COLO829 (cell line): ENCODE measurements at places on chromosomes 2 and 18.
A peak's percentile ranks its signal among the peaks of the same experiment; 100 is the strongest.

- DNase-seq = no peak
Observed at GRCh38 chr2:233844836-233845235, 9.5 kb downstream of the HJURP start.

GRCh38 chr18:9760641-9761040, 52.5 kb downstream of the RAB31 start:
- no peak for DNase-seq

DNA sequence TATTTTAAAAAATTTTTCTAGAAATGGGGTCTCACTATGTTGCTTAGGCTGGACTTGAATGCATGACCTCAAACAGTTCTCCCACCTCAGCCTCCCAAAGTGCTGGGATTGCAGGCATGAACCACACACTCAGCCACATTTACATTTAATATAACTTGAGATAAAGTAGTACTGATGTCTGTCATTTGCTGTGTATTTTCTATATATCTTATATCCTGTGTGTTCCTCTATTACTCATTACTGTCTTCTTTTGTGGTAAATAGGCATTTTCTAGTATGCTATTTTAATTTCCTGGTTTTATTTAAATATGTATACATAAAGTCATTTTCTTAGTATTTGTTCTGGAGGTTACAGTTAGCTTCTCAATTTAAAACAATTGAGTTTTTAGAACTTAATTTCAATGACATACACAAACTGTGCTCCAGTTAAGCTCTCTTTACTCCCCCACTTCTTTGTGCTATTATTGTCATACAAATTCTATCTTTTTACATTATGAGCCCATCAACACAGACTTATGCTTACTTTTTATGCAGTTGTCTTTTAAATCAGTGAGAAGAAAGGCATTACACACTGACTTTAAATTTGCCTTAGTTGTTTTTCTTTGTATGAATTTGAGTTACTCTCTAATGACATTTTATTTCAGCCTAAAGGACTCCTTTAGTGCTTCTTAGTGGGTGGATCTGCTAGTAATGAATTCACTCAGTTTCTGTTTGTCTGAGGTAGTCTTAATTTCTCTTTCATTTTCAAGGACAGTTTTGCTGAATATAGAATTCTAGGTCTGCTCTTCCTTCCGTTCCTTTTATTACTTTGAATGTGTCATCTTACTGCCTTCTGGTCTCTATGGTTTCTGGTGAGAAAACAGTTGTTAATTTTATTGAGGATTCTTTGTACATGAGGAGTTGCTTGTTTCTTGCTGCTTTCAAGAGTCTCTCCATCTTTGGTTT, 6.2 kb upstream of the INPP4A start:
- DNase-seq = no peak

GRCh38 chr18:9106800-9107584, 4.5 kb downstream of the NDUFV2 start:
- no peak for DNase-seq

DNA sequence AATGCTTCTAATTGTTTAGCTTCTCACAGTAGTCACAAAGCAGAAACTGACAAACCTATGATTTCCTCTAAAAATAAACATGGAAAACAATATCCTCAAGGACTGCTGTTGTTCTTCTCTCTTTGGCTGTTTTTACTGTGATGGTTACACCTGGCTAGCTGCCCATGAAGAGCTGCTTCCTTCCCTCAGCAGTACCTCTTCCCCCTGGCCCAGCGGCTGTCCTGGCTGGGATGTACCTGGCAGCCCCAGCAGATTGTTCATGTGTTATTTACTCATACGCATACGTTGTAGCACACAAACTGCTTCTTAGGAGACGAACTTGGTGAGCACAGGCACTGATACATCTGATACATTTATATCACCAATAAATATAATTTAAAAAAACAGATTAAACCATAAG, 27.4 kb downstream of the NEMP2 start:
- no peak for DNase-seq

- no peak for DNase-seq
Observed at GRCh38 chr2:31802711-31803110, 208.1 kb downstream of the MEMO1 start.

DNA sequence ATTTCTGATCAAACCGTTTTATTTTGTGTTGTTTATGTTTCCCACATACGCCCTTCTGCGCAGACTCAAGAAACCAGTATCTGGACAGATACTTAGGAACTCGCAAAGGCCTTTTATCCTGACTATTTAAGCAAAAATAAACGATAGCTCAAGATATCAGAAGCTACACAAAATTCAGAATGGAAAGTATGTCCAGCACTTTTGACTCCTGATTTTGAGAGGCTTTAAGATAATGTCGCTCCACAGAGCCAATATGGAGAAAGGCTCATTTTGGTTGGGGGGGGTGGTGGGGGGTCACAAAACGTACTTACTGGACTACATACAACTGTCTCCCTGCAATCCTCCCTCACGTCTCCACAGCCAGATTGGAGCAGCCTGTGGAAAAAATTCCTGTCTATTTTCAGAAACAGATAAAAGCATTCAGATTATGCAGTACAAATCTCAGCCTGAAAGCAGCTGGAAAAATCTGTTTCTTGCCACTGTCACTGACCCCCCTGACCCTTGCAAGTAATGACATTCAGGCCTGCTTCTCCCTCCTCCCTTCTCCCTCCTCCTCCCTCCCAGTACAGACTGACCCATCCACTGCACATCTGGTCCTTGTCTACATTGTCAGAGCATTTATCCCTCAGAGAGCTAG, 34.9 kb upstream of the LCLAT1 start:
- no peak for DNase-seq

GRCh38 chr2:217950401-217950871, 52.4 kb downstream of the TNS1 start:
- no peak for DNase-seq

DNA sequence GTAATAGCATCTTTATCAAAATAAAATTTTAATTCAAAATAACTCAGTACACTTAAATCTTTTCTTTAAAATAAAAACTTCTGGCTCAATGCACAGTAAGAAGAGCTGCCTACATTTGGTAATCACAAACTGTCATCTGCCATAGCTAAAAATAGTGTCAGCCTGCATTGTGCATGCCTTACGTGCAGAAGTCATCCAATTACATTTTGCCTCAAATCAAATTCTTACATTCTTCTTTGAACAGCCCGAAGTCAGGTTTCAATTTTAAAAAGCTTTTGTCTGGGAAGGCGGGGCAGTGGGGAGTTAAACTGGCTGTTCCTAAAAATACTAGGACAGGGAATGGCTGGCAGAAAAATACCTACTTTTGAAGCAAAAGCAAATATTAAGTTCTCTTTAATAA, 51.1 kb downstream of the RTN4 start:
- DNase-seq = no peak

DNA sequence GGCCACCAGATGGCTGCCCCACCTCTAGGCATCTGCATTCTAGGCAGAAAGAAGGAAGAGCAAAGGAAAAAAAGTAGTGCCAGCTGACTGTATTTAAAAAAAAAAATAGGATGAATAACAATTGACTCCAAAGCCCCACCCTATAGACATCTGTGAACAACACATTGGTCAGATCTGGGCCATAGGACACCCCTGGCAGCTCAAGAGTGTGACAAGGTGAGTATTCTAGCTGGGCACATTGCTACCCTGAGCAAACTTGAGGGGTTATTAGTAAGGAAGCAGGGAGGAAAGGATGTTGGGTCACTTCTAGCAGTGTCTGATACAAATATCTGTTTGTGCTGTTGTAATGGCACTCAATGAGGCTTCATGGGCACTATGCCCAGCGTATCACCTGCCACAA, 58.6 kb upstream of the NPAS2 start:
- no peak for DNase-seq

- no peak for DNase-seq
Observed at GRCh38 chr2:158128168-158128973, 26.7 kb downstream of the UPP2 start.

DNA sequence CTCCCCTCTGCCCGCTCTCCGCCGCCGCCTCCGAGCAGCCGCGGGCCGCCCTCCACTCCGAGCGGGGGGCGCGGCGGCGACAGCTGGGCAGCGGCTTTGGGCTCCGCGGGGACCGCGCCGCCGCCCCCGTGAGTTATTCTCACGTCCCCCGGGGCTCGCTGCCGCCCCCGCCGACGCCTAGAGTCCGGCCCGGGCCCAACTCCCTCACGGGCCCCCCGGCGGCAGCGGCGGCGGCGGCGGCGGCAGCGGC, 645 bp downstream of the MIB1 start:
- no peak for DNase-seq

GRCh38 chr2:36798724-36799123, 102.2 kb downstream of the VIT start:
- no peak for DNase-seq

GRCh38 chr2:3193443-3194330, 183.9 kb downstream of the EIPR1 start:
- DNase-seq = no peak

- DNase-seq = no peak
Observed at GRCh38 chr2:2291500-2292260, 39.4 kb downstream of the MYT1L start.

DNA sequence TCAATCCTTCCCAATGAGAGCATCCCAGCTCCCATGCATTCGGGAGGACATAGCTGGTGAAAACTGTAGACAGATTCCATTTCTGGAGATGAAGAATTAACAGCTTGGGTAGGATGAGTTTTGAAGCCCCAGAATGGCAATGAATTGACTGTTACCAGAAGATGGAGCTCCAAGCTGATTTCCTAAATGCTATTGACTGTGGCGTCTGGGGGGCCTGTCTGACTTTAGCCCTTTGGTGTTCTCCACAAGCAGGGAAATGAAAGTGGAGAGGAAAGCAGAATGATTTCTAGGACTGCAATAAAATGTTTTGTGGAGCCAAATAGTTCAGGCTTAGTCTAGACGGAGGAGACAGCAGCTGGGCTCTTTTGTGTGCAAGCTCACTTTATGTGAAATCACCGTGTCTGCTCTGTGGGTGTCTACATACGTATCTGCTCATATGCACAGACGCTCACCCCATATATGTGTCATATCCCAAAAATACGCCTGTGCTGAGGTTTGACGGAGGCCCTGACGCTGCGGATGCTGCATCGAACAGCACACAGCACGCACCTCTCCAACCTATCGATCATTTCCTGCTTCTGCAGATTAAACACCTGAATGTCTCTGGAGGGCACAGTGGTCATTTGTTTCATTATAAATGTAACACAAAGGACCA, 166.4 kb upstream of the PXDN start:
- DNase-seq = no peak

GRCh38 chr18:9906481-9906880, 7.3 kb upstream of the VAPA start:
- no peak for DNase-seq

DNA sequence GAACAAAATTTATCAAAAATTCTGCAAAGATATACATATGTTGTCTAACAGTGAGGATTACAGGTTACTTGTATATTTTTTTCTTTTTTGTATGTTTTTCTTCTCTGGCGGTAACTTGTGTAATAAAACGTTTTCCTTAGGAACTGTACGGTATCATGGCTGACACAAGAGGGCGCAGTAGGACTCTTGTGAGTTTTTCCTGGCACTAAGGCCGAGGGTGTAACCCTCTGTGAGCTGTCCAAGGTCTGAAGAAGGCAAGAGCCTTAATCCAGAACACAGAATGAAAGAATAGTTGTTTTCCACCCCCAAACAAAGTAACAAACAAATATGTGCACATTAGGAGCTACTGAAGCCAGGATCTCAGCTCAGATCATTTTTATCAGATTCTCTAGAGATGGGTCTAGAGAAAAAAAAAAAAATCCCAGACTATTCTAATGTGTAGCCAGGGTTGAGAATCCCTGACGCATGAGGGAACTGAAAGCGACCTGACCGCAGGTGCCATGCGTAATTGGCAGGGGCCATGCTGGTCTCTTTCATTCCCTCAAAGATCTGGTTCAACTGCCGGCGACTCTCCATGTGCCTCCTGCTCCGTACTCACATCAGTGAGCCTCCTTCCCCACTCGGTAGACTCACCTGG, 27.0 kb downstream of the TMEM200C start:
- peak; percentile 64 for DNase-seq

DNA sequence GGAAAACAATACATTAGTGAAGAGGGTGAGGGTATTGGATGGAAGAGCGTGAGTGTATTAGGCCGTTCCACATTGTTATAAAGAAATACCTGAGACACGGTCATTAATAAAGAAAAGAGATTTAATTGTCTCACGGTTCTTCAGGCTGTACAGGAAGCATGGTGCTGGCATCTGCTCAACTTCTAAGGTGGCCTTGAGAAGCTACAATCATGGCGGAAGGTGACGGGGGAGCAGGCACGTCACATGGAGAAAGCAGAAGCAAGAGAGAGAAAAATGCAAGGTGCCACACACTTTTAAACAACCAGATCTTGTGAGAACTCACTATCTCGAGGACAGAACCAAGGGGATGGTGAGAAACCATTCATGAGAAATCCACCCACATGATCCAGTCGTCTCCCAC, 18.2 kb downstream of the HPCAL1 start:
- no peak for DNase-seq

DNA sequence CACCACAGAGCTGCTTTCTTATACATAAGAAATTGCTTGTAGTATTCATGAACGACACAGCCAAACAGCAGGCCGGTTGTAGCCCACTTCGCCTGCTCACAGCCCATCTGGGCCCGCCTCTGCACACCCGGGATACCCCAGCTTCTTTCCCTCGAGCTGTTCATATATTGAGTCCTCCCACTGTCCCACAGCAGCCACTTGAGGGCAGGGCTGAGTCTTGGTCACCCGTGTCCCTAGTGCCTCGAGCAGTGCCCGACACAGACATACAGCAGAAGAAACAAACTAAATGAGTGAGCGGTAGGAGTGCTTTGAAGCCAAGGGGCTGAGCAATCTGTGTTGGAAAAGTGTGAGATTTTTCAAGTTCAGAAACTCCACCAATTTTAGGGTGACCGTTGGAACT, 251.4 kb downstream of the KLHL29 start:
- DNase-seq = no peak

DNA sequence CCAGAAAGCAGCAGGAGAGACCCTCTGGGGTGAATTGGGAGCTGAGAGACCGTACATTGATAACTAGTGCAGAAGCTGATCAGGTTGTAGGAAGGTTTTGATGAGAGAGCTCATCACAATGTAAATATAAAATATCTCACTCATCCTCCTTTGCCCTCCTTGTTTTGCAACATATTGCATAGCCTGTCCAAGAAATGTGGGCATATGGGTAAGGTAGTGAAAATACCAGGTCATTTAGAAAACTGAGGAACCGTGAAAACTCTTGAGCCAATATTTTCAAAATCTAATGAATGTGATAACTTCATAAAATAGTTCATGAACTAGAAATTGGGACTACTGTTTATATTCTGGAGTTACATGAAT, 31.4 kb downstream of the C18orf54 start:
- DNase-seq = no peak

DNA sequence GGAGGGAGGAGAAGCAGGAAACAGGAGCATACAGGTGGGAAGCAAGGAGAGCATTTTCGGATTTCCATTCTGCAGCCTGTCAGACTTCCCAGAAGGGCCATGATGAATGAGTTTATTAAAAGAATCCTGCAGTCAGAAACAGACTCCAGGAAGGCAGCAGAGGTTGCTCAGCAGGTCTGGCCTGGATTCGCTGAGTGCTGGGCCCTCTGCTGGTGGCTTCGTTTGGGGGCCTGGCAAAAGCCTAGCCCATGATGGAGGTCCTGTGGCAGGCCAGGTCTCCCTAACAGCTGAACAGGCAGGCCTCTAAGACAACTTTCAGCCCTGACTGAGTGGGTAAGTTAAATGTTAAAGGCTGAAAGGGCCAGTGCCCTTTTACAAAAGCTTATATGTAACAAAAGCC, 108.2 kb upstream of the CAPN13 start:
- no peak for DNase-seq

GRCh38 chr2:132581991-132582738, 87.8 kb downstream of the LYPD1 start:
- no peak for DNase-seq

GRCh38 chr2:199382091-199382490, 75.6 kb downstream of the SATB2 start:
- no peak for DNase-seq
